Fibroblast of skin of scalp (primary cell): ENCODE measurements at places on chromosomes 6 and 20.
A peak's percentile ranks its signal among the peaks of the same experiment; 100 is the strongest.

DNA sequence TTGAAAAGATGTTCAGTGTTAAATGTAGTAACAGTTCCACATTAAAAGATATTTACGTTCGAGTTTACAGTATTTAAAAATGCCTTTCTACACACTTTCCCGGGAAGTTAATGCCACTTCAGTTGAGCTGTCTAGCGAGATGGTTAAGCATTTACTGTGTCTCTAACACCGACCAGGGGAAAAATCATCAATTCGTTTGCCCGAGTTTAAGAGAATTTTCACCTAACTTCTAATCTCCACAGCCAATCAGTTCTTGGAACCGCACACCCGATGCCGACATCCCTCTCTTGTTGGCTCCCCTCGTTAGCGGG is 58.2 kb downstream of the FAM217A start:
- DNase-seq = no peak

DNA sequence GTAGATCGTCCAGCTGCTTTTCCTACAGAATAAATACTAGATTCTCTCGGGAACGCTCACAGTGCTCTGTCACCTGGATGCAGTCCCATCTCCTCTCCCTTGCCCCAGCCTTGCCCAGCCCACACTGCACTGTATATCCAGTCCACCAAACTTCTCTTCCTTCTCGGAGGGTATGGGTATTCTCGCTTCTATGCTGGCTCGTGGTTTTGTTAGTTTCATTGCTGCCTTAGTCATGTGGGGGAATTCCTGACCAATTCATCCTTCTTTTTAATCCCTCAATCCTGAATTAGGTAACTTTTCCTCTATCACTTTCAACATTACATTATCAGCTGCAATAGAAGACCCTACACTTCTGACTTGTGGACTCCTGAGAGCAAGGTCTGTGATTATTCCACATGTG is 252.4 kb downstream of the GMDS start:
- DNase-seq = peak; percentile 51

GRCh38 chr6:18055714-18056382 is 66.6 kb downstream of the NHLRC1 start:
- DNase-seq = no peak

- no peak for DNase-seq
Observed at GRCh38 chr6:108635505-108636226, 74.9 kb downstream of the FOXO3 start.

DNA sequence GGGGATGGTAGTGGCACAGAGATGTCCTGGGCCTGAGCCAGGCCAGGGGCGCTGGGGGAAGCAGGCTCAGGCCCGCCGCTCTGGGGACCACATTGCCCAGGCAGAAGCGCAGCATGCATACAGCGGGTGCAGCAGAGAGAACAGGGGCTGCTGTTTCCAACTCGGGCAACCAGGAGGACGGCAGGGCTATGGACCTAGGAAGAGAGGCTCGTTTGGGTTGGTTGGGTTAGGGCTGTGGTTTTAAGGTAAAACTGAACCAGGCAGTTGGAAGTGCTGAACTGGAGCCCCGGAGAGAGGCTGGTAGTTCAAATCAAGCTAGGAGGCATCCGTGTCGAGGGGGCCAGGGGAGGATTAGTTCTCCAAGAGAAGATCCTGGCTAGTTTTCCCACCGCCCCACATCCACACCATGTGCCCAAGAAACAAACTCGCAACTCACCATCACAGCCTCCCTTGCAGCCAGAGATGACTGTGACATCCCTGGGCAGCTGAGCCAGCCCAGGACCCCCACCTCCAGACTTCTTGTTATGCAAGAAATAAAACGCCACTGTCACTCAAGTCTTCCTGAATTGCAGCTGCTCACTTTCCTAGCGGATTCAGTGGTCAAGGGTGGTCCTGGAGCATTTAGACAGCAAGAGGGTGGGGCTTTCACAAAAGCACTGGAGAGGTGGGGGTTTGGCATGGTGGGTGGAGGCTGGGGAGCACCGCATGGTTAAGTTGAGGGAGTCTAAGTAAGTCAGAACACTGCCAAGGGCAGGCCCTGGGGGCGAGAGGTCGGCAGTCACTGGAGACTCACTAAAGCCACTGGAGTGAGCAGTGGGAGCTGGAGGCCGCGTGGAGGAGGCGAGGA is 161.2 kb downstream of the GRM4 start:
- DNase-seq = no peak

DNA sequence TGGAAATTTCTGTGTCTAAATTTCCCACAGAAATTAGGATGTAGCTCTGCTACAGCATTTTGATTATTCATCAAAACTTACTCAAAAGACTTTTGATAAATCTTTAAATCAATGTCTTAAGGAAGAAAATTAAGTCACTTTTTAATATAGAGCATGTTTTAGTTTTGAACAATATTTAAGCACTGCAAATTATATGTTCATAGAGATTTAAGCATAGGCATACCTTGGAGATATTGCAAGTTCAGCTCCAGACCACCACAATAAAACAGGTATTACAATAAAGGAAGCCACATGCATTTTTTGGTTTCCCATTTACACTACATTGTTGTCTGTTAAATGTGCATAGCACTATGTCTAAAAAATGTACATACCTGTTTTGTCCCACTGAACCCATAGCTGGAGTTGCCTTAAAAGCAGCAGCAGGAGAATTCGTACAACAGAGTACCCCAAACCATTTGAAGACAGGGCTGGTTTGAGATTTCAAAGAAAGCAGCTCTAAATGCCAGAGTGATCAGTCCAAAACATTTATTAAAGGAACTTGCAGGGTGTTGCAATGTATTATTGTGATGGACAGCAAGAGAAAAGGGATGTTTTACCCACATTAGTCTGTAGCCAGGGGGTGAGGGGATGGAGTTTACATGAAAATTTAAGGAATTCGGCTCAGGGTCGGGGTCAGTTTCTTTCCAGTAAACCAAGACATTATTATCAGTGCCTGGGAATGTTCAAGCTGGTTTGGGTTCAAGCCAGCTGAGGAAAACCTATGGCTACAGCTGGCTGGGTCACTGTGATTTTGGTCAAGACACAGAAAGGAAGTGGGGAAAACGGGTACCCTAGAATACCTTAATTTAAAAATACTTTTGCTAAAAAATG is 6.3 kb upstream of the LOC128125822 start:
- peak; percentile 67 for DNase-seq

DNA sequence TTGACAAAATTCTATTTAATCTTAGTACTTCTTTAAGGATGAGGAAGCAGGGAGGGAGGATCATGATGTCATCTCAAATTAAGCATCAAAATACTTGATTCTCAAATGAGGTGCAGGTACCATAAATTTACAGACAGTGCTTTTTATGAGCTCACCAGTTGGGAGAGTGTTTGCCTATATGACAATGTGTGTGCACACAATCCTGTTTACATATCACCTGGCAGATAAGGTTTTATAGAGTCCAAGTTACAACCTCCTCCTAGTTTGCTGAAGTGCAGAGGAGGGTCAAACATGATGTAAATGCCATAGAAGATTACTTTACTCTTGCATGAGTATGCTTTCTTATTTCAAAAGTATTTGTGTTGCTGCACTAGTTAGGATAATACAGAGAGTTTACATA is 6.4 kb downstream of the ATXN1 start:
- no peak for DNase-seq

- DNase-seq = peak; percentile 14
Observed at GRCh38 chr6:128327890-128328289, 192.5 kb downstream of the PTPRK start.

DNA sequence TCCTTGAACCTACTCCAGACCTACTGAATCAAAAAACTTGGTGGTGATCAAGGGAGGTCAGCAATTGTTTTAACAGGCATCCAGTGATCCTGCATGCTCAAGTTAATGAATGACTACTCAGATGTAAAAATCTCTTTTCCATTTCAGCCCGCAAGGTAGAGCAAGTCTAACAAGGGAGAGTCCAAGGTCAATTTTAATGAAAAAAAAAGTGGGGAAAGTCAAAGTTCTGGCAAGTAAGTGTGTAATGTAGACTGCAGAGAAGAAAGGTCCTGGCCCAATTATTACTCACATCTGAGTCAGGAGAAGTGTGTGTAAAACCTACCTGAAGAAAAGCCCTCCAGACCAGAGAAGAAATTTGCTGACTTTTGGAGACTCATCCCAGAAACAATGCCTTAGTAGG is 193.5 kb downstream of the UBE3D start:
- no peak for DNase-seq

DNA sequence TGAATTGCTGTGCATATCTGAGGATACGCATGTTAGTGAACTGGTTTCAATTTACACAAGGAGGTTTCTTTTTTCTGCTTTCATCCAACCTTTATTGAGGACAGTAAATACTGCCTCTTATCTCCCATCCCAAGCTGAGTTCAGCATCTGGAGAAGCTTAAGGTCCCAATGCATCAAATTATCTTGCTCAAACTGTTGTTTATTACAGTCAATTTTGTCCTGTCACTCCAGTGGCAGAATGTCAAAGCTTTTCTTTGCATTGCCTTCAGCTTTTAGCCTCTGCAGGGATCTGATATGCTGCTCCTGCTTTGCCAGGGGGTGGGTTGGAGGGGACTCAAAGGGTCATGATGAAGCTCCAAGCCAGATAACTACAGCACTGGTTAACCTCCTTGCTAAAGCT is 435.4 kb upstream of the SOX4 start:
- no peak for DNase-seq

- DNase-seq = no peak
Observed at GRCh38 chr6:308307-308706, 16.0 kb downstream of the DUSP22 start.

DNA sequence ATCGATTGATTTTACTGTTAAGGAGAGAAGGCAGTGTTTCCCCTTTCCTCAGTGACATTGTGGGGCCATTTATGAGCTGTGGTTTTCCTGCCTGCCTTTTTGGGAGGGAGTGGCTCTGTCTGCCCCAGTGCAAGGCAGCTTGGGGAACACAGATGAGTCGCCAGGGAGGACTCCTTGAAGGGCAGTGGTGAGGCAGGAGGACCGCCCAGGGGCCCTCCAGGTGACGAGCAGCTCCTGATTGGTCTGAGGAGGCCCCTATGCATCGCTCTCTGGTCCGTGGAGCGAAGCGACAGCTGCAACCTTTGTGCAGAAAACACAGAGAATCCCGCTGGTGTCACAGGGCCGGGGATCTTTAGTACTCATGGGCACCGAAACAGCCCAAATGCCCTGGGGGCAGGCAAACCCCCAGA is 100.3 kb downstream of the TMEM242 start:
- no peak for DNase-seq

- peak; percentile 84 for DNase-seq
Observed at GRCh38 chr6:26022132-26022472, 59.5 kb downstream of the TRIM38 start.

- no peak for DNase-seq
Observed at GRCh38 chr20:45283551-45284057, 23.0 kb upstream of the RBPJL start.

GRCh38 chr20:51696304-51697071 is 71.7 kb downstream of the ATP9A start:
- peak; percentile 44 for DNase-seq

DNA sequence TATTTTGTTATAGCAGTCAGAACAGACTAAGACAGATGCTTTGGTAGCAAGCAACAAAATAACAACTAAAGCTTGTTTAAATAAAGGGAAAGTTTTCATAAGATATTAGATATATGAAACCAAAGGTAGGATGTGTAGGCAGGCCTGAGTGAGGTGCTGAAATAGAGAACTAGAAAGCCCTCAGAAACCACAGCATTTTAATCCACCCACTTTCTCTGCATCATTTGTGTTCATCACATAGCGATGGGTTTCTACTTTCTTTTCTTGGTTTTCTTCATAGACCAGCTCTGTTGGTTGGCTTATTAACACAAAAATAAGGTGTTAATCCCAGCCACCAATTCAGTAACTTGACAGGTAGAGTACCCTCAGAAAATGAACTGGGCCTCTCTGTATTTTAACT is 58.6 kb downstream of the RPS12 start:
- no peak for DNase-seq

- DNase-seq = no peak
Observed at GRCh38 chr6:56214041-56214702, 33.2 kb downstream of the COL21A1 start.

DNA sequence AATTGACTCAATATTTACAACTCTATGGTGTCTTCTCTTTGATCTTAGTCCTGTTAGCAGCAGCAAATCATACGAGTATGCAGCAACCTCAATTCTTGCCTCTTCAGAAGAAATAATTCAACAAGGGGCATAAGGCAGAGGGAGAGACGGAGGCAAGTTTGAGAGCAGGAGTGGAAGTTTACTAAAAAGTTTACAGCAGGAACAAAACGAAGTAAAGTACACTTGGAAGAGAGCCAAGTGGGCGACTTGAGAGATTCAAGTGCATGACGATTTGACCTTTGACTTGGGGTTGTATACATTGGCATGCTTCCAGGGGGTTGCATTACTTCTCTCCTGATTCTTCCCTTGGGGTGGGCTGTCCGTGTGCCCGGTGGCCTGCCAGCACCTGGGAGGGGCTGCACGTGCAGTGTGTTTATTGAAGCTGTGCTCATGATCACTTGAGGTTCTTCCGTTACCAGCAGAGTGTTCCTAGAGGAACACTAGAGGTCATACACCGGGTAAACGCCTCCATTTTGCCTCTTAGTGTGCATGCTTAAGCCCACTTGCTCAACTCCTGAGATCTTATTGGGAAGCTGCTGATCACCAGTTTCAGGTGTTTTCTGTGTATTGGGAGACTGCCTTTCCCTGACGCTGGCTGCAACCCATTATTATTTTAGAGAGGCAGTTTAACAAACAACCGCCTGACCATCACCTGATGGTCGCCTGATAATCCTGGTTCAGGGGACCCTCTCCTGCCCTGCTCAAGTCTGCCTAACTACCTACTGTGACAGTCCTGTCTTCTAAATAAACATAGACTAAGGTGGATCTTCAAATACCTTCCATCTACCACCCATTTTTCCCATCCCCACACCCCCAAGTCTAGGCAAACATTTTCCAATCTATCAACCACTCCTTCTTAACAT is 172.4 kb upstream of the MYLIP start:
- DNase-seq = no peak

- DNase-seq = no peak
Observed at GRCh38 chr20:53255102-53255710, 283.0 kb downstream of the TSHZ2 start.

- no peak for DNase-seq
Observed at GRCh38 chr6:36336779-36337241, at the start of gene BNIP5. TSS of gene BNIP5 (minus strand) at chr6:36336888. CDS start at chr6:36330690, 6,198 bp downstream.

DNA sequence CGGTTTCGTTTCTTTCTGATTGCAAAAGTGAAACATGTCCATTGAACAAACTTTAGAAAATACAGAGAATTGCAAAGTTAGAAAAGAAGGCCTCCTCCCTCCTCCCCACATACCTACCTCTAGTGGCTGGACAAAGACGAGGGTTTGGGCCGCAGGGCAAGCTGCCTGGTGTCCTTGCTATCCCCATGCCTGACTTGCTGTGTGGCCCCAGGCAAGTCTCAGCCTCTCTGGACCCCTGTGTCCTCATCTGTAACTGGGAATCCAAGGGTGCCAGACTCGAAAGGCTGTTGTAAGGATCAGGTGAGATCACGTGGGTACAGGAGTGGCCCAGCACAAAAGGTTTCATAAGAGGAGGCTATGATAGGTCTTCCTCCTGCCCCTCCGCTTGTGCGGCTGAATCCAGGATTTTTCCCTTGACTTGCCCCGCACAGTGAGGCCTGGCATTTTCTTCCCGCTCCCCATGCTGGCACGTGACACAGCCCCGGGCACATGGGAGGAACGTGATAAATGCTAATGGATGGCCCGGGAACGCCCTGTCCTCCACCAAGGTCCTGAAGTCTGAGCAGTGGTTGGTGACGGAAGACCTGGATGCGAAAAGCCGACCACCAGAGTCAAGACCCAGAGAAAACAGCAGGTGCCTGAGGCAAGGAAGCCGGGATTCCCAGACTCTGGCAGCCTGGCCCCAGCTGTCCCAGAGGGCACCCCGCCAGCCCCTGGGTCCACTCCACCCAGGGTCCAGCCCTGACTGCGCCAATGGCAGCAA is 55.8 kb downstream of the UBE2V1 start:
- no peak for DNase-seq

- no peak for DNase-seq
Observed at GRCh38 chr6:110934381-110934898, 24.1 kb upstream of the GTF3C6 start.

- no peak for DNase-seq
Observed at GRCh38 chr6:11769811-11770545, 8.6 kb downstream of the ADTRP start.
